Sigmoid colon (tissue), 7 donors: ENCODE measurements at places on chromosomes 4 and X. TPM values are rescaled to one million over a fixed set of nuclear protein-coding genes. Genes with fewer than 3 reads are reported as not detected.

GRCh38 chrX:136211766-136212556, 39.2 kb downstream of the MAP7D3 start:
- peaks cover 30% of the 10 kb centered on the region for H3K4me1 ChIP-seq
- peaks cover 11% of the 10 kb centered on the region for H3K36me3 ChIP-seq
- peak; percentile 72 for DNase-seq
- peak overlapping the region; percentile 94 for H3K27ac ChIP-seq
- H3K4me3 ChIP-seq = no peak overlapping the region

DNA sequence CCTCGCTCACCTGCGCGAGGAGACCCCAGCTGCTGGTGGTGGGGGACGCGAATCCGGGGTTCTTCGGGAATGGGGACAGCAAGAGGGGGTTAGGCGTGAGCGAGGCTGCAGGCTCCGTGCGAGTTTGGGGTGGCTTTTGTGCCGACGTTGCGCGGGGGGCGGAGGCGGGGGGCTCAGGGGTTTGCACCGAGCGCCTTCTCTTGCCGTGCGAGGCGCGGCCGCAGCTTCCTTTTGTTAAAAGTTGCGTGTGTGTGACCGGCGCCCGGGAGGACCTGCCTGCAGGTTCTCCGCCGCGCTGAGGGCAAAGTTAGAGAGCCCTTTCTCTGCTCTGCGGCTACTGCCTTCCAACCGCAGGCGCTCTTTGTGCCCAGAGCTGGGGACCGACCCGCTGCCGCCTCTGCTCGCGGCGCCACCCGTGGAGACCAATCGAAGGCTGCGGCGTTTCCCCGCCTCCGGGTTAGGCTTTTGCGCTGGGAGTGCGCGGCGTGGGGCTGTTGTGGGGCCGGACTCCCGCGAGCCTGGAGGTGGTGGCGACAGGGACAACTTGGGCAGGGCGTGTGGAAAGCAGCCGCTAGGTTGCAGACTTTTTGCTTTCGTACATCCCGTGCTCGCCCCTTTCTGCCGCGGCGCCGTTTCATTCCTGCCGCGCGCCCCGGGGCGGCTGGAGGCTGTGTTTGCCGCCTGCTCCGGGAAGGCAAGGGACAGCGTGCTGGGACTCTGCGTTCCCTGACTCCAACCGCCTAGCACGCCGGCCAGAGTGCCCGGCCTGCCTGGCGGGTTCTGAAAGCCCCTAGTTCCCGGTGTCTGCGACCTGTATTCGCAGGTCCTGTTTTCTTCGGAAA, 716 bp downstream of the KIT start:
- H3K27me3 ChIP-seq = peaks cover 24% of the 10 kb centered on the region
- peak overlapping the region; percentile 27 for H3K4me3 ChIP-seq
- H3K4me1 ChIP-seq = peaks cover 33% of the 10 kb centered on the region
- H3K36me3 ChIP-seq = no peaks in the 10 kb centered on the region
- no peak for DNase-seq

DNA sequence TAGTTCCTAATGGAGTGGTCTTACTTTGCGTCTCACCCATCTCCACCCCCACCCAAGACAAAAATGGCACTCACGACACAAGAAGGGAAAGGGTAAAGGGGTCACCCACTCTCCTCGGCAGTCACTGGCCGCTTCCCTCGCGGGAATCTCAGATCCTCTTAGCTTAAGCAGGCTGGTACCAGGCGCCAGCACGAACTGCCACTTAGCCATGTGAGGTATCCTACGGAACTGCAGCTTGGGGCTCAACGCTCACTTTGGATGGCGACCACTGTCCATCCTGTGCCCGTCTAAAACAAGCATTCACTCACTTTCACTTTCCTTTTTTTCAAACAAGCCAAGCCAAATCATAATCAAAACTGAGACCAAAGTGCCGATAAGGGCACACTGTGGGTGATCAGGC, 14.6 kb upstream of the MAGIX start:
- no peak overlapping the region for H3K4me3 ChIP-seq
- no peaks in the 10 kb centered on the region for H3K27me3 ChIP-seq
- H3K36me3 ChIP-seq = no peaks in the 10 kb centered on the region

DNA sequence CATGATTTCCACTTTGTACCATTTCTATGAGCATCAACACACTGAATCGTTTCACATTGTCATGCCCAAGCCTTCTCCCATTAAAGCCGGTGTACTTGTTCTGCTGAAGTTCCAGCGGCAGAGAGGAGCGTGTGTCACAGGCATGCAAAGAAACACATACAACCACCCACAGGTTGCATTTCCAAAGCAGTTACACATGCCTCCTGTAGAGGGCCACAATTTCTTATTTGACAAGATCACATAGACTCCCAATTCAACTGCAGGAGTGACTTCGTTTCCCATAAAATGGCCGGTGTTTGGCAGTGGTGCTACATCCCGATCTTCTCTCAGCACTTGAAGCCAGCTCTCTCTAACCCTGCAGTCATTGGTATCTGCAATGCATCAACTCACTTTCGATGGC, 992.6 kb downstream of the NLGN4X start:
- no peak overlapping the region for H3K27ac ChIP-seq
- H3K4me1 ChIP-seq = no peaks in the 10 kb centered on the region
- H3K4me3 ChIP-seq = no peak overlapping the region
- no peaks in the 10 kb centered on the region for H3K27me3 ChIP-seq
- DNase-seq = no peak

GRCh38 chrX:100750883-100751282, 19.0 kb upstream of the SYTL4 start:
- H3K27me3 ChIP-seq = no peaks in the 10 kb centered on the region
- H3K36me3 ChIP-seq = no peaks in the 10 kb centered on the region
- DNase-seq = no peak

- DNase-seq = no peak
- H3K27me3 ChIP-seq = no peaks in the 10 kb centered on the region
- H3K27ac ChIP-seq = no peak overlapping the region
- no peak overlapping the region for H3K4me3 ChIP-seq
- no peaks in the 10 kb centered on the region for H3K36me3 ChIP-seq
These were observed 17.2 kb downstream of the GPKOW start for GRCh38 chrX:49106296-49106695.

CPEB2 gene
- 28.9 TPM for total RNA-seq

CHRNA9 gene
- total RNA-seq = not detected
